Karpas-422 (cell line): ENCODE measurements at places on chromosomes 5 and 9.

DNA sequence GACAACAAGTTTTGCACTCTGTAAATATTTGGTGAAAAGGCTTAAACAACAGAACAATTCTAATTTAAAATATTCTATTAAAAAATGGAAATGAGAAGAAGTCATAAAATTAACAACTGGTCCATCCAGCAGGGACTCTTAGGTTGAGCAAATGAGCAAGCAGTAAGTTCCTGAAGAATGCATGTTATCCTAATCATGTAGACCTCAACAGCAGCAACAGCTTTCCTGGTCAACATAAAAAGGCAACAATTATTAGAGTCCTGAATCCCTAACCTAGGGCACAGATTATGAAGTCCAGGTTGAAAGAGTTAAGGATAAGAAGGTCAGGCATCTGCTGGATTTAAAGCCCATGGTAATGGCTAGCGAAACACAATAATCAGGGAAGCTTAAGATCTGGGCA, 120.9 kb downstream of the SSBP2 start:
- DNase-seq: no peak

DNA sequence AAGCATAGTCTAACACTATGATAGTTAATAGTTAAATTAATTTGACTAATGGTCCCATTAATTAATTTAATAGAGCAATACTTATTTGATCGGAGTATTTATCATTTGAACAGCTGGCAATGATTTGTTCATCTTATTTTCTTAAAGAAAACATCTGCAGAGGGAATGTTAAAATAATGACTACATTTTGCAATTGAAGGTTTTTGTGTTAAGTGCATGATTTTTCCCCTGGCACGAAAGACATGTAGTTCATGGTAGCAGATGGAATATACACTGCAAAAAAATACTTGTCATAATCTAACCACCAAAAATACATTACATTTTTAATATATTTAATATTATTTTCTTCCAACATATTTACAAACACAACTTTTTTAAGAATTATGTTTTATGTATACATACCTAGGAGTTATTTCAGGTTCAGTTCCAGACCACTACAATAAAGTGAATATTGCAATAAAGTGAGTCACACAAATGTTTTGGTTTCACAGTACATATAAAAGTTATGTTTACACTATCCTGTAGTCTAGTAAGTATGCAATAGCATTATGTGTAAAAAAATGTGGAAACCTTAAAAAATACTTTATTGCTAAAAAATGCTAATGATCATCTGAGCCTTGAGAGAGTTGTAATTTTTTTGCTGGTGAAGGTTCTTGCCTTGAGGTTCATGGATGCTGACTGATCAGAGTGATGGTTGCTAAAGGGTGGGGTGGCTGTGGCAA, 292.6 kb upstream of the DAB2 start:
- DNase-seq: no peak

DNA sequence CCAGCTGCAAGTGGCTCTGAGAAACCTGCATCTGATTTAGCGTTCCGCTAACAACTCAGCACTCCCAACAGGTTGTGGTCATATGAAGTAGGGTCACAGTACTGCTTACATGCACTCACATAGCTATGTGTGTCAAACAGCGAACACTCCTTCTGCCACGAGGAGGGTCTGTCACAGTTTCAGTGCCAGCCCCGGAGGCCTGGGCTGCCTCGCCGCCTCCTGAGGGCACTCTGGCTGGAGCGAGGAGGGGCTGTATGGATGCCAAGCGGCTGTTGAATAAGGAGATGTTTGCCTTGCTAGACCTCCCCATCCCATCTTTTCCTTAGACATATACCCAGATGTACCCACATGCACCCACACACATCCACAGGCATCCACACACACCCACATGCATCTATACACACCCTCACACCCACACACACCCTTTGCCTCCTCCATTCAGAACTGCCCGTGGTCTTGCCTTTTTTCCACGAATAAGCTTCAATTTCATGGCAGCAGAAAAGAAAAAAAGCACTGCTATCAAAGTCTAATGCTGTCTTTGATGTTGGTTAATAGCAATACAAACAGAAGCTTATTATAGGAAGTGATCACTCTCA, 95.7 kb downstream of the HSD17B3 start:
- DNase-seq: no peak

GRCh38 chr9:13137426-13137825, 142.1 kb downstream of the MPDZ start:
- no peak for DNase-seq

- peak; percentile 48 for DNase-seq
These were observed 222.7 kb downstream of the PBX3 start for GRCh38 chr9:125969868-125970267.

GRCh38 chr9:74800226-74800625, 87.5 kb downstream of the TRPM6 start:
- no peak for DNase-seq

DNA sequence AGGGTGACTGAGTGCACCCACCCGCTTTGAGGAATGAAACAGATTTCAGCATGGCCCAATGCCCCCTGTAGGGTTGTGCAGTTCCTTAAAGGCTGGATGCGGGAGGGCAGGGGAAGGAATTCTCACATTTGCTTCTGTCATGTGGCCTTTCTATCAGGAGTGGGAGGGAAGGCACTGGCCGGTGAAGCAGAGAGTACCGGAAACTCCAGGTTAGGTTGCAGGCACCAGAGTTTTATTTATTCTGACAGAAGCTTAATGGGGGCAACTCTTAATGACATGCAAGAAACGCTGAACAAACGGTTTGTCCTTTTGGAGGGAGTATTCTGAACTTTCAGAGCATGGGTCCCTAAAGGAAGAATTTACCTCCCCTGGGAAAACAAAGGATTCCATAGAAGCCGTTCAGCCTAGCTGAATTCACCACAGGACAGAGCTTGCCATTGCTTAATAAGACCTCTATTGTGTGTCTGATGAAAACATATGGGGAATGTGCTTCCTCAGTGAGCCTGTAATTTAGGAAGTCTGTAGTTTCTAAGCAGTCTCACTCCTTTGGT, 44.1 kb upstream of the EQTN start:
- no peak for DNase-seq

GRCh38 chr5:72268753-72269410, 51.2 kb downstream of the MRPS27 start:
- DNase-seq: peak; percentile 84

- no peak for DNase-seq
These were observed 36.6 kb downstream of the COL5A1 start for GRCh38 chr9:134678206-134678605.

DNA sequence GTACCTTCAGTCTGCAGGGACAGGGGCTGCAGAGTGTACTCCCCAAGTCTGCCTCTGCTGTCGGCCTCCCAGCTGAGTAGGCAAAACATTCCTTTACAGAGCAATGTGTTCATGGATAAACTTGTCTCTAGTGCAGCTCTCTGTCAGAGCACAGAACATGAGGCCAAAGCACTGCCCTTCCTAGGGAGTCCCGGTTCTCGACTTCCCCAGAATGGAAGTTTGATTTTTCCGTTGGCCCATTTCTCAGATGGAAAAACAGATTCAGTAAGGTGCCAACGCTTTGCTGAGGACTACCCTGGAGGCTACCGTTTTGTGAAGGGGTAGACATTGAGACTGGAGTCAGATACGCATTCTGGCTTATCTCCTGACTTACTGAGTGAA, 422 bp upstream of the TRIM32 start:
- no peak for DNase-seq

DNA sequence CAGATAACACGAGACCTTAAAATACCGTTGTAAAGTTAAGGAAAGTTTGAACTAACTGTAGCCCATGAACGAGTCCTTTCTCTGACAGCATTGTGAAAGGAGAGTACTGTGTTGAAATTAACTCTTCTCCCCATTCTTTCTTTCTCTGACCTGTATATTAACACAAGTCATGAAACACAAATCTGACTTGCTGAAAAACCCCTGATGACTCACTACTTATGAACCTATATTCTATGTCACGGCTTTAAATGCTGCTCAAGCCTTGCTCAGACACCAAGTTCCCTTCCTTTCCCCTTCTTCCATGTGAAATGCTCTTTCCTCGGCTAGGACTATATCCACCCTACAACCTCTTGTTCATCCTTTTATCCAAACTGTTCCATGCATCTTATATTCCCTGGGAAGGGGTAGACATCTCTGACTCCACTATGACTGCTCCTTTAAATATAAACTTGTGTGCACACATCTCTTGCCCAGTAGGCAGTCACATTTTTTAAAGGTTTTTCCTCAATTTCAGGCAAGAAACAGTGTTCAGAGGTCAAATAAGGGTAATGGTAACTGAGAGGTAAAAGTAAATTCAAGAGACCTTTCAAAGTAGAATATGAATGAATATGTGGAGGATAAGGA, 142.9 kb downstream of the NFIB start:
- no peak for DNase-seq

GRCh38 chr5:15026011-15026893, 154.7 kb upstream of the ANKH start:
- DNase-seq: no peak

GRCh38 chr5:6084376-6084775, 294.0 kb downstream of the MED10 start:
- no peak for DNase-seq

GRCh38 chr5:10595672-10596309, 31.9 kb downstream of the ANKRD33B start:
- DNase-seq: no peak

DNA sequence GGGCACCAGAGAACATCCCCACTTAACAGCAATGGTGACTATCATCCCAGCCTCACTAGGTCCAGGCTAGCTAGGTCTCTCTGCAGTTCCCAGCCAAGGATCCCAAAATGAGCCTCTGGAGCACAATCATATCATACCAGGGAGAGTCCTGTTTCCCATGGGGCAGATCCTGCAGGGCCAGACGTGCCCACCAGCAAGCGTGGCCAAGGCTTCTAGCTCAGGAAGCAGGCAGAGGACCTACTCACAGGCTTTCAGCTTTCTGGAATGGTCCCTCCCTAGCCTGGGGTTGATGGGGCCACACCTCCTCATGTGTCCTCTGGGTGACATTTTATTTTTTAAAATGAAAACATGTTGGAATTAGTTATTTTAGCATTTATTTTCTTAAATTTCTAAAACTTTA, 45.7 kb upstream of the PITX1 start:
- no peak for DNase-seq

DNA sequence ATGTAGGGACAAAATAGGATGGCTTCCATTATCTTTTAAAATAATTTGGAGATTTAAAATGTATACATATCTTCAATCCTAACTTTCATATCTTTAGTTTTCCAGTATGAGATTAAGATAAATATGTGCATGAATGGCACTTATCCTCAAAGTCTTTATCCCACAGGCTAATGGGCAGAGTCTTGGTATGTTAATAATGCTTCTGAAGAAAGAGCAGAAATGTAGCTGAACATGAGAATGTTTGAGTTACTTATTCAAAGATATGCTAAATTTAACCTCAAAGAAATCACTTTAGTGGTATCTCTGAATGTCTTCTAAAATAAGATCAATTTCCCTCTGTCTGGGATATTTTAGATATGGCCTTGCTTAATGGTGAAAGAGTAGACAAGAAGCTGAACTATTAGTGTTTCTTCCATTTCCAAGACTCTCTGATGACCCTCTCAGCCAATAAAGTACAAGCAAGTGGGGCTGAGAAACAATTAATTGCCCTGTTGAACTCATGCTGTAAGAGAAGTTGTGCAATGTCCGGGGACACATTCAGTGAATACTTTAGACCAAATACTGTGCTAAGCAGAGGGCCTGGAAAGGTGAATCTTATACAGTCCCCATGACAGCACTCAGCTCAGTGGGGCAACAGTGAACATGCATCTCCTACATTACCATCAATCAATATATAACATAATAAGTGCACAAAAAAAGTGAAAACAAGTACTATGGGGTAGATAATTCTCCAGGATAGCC, 50.0 kb upstream of the ADAMTSL1 start:
- no peak for DNase-seq

GRCh38 chr5:65034813-65035209, 266.1 kb downstream of the CWC27 start:
- no peak for DNase-seq

DNA sequence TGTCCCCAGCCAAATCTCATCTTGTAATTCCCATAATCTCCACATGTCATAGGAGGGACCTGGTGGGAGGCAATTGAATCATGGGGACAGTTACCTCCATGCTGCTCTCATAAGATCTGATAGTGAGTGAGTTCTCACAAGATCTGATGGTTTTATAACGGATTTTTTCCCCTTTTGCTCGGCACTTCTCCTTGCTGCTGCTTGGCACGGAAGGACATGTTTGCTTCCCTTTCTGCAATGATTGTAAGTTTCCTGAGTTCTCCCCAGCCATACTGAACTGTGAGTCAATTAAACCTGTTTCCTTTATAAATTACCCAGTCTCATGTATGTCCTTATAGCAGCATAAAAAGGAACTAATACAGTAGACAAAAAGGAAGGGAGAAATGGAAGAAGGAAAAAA, 76.7 kb upstream of the CCNG1 start:
- DNase-seq: no peak
